ENCODE measurements at places on chromosomes 16 and 17.

- no peak for DNase-seq
These were observed 64.7 kb downstream of the KLHDC4 start for GRCh38 chr16:87701078-87701460.

- no peak for DNase-seq
These were observed 31.6 kb downstream of the AATF start for GRCh38 chr17:36980280-36980761.

- DNase-seq: no peak
These were observed 99.2 kb downstream of the ZNF778 start for GRCh38 chr16:89316701-89317100.

- no peak for DNase-seq
These were observed 14.2 kb downstream of the ETV4 start for GRCh38 chr17:43531955-43532354.

DNA sequence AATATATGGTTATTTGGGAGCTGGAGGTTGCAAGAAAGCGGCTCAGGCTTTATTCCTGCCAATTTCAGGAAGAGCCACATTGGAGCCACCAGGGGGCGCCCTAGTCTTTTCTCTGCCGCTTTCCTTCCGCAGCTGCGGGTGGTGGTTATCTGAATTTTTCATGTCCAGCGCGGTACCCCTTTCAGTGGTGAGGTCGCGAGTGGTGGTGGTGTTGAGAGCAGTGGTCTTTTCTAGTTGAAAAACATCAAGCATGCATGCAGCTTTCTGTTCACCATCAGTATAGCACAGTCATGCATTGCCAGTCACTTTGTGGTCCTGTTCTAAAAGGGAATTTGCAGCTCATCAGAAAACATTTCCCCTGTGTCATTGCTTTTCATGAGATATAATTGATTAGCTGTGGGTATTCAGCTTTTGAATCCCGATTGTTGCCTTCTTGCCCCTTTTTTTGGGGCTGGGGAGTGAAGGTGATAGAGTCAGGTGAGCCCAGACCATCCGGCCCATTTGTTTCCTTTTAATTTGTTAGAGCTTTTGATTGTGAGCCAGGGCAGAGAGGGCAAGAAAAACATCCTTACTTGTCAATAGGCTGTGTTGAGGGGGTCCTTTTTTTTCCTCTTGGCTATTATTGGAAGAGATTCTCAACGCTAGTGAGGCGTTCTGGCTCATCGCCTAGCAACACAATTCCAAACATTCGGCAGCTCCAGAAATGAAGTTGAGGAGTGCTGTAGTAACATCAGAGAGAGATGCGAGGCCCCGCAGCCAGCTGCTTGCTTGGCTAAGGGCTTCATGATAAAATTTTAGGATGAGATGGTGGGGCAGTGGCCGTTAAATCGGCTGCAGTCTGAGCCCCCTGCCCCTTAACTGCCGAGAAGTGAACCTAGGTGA, 119.0 kb downstream of the SNX29 start:
- peak; percentile 57 for DNase-seq

DNA sequence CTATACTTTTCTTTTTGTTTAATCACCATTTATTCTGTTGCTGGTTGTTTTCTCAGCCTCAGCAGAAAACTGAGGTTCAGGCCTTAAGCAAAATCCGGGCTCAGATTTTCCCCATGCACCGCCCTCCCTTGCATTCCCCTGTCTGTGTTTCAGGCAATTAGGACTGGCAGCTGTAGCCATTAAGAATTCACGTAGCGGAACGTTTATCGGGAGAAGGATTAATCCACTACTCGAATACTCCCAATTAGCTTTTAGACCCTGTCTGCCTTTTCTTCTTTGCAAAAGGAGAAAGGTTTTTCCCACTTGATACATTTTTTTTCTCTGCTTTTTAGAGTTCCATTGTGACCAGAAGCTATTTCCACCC, 173.1 kb downstream of the RPTOR start:
- no peak for DNase-seq

DNA sequence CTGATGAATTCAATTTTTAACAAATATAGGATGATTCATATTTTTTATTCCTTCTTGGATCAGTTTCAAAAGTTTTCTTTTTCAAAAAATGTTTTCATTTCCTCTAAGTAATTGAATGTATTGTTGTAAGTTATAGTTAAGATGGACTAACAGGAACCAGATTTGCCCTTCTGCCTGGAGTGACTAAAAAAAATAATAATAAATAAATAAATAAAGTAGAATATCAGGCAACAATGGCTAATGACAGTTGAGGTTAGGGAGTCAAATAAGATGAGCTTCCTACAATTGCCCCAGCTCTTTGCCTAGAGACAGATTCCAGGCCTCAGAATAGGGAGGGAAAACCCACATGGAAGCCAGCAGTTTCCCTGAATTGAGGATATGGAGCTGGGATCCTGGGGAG, 73.7 kb upstream of the MSI2 start:
- DNase-seq: no peak

- DNase-seq: peak; percentile 25
These were observed 50.9 kb downstream of the CYB561 start for GRCh38 chr17:63395075-63395805.

DNA sequence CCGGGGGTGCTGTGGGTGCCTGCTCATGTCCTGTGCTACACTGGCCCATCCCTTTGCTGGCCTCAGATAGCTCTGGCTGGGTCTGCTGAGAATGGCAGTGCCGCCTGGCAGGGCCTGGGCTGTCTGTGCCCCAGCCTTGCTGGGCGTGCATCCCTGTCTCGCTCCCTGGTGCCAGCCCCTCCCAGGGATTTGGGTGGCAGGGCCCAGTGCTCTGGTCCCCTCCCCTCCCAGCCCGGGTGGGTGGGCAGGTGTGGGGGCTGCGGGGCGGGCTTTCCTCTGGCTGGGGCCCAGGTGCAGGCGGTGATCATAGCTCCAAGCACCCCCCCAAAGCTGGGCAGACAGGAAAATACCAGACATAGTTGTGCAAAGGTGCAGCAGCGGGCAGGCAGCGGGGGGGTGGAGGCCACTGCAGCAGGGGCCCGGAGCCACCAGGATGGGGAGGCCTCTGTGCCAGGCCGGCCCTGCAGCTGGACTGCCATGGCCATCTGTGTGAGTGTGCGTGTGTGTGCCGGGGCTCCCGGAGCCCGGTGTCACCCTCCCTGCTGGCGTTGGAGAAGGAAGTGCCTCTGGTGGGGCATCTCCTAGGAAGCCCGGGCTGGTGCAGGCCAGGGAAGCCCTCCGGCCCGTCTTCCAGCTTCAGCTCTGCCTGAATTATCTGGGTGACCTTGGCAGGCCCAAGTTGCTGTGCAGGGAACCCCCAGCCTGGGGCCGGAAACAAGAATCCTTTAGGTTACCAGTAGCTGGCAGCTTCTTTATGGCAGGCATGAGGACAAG, 7.4 kb downstream of the GLIS2 start:
- DNase-seq: no peak
